Fibroblast of the aortic adventitia (primary cell): ENCODE measurements at places on chromosomes 2 and 18. TPM values are rescaled to one million over a fixed set of nuclear protein-coding genes. Genes with fewer than 3 reads are reported as not detected.
A peak's percentile ranks its signal among the peaks of the same experiment; 100 is the strongest.

Gene UGT1A9
- not detected in 2 replicates for total RNA-seq

Gene TANC1
- total RNA-seq = 11.9 and 22.7 TPM in 2 replicates

Gene ST8SIA3
- 0.08 TPM in 1 of 2 replicates, not detected in the other for total RNA-seq

Gene CHRNG
- total RNA-seq = not detected in 2 replicates

Gene AQP12A
- not detected in 2 replicates for total RNA-seq

Gene MC2R
- not detected in 2 replicates for total RNA-seq

Gene REEP1
- 0.27 TPM in 1 of 2 replicates, not detected in the other for total RNA-seq

GRCh38 chr2:180040146-180040925 lies 33.2 kb upstream of the CWC22 start:
- DNase-seq = peak; percentile 100

DNA sequence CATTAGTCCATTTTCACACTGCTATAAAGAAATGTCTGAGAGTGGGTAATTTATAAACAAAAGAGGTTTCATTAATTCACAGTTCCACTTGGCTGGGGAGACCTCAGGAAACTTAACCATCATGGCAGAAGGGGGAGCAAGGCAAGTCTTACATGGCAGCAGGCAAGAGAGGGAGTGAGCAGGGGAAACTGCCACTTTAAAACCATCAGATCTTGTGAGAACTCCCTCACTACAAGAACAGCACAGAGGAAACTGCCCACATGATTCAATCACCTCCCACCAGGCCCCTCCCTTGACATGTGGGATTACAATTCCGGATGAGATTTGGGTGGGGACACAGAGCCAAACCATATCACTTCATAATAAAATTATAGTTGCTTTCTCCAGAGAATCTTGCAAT lies 365.5 kb upstream of the ID2 start:
- DNase-seq = no peak

DNA sequence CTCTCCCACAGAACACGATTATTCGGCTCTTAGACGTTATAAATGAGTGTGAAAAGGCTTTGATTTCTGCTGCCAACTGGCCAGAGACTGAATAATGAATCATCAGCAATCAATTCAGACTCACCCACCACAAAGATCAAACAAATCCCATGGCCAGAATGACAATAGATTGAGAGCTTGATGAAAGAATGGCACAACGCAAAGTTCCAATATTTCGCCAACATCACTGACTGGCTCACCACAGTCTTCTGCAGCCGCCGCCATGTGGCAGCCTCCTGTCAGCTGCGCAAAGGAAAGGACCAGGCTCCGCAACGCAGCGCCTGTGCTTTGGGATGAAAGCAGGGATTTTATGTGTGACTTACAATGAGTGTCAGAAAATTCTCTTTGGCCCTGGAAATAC lies 104.4 kb upstream of the SOX11 start:
- DNase-seq = no peak

GRCh38 chr2:180523621-180524340 lies 456.6 kb upstream of the UBE2E3 start:
- peak; percentile 93 for DNase-seq

DNA sequence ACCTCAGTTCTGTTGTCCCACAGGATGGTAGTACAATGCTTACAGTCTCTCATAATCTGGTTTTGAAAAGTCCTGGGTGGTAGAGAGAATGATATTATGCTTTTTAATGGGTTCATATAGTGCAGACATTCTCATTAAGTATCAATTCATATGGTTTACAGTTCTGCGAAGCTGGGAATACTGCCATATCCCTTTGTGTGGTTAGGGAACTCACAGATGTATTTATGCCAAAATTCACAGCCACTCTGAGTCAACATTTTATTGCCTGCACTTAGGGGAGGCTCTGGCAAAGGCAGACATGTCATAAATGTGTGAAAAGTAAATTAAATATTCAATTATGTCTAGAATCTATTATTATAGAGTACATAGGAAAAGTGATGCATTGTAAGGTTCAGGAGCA lies 808.2 kb downstream of the SUCLG1 start:
- peak; percentile 5 for DNase-seq

DNA sequence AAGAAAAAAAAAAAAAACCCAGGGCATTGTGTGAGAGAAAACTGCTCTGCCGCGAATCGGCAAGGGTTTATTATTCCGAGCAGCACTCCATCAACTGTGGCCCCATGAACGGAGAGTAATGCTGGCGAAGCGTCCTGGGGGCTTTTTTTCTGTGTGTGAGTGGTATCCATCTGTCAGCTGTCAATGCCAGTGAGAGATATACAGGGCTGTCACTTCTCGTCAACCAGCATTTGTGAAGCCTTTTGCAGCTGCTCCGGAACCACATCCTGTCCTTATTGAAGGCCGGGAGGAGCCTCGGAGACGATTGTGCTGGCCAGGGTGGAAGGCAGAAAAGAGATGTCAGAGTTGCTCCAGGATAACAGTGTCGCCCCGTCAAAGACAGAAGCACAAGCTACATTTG lies 356.9 kb upstream of the SMIM21 start:
- DNase-seq = no peak

DNA sequence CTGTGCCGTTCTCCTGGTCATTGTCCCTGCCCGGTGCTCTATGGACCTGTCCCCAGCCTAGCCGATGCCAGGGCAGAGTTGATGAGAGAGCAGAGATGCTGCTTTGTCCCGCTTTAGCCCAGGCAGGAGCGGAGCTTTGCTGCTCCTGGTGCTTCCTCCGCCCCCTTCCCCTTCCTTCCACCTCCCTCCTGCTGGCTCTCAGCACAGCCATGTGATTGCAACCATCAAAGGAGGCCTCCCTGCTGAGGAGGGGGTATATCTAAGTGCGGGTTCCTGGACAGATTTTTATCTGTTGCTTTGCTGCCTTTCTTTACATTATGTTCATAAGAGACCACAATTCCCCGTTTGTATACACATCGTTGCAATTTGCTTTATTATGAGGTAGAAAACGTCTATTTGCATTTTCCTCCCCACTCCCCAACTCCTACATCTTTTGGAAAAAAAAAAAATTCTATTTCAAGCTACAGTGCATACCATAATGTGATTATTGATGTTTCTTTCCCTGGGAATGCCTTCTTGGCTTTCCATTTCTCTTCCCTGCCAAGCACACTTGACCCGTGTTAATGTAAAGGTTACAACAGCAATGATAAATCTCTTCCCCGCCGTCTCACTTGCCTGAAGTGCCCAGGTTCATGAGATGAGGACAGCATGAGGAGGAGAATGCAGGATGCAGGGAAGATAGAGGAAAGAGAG lies 25.4 kb downstream of the ALPK2 start:
- DNase-seq = peak; percentile 58

DNA sequence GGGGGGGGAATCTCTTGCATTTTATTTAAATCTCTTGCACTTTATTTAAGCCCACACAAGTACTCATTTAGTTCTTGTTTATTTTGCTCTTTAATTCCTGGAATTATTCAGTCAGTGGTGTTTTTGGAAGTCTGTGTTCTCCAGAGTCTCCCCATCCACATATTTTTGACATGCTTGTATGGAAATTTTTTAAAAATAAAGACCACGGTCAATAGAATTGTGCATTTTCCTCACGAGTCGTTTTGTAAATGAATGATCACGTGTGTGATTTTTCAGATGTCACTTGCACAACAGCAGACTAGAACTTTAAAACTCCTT lies 824 bp downstream of the CD302 start:
- DNase-seq = no peak
